ENCODE measurements at places on chromosomes 2 and 18.

DNA sequence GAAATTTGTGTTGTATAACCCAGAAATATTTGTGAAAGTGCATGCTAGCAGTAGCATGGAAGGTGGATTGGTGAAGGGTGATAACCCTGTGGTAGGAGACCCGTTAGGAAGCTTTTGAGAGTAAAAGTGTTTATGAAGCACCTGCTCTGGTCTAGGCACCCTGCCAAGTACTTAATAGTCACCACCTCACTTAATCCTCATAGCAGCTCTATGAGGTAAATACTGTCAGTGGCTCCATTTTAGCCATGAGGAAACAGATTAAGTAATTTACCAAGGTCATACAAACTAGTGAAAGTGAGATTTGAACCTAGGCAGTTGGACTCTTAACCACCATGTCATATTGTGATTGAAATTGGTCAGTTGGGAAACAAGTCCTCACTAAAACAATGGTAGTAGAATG, 66.8 kb downstream of the TET3 start:
- no peak for DNase-seq

DNA sequence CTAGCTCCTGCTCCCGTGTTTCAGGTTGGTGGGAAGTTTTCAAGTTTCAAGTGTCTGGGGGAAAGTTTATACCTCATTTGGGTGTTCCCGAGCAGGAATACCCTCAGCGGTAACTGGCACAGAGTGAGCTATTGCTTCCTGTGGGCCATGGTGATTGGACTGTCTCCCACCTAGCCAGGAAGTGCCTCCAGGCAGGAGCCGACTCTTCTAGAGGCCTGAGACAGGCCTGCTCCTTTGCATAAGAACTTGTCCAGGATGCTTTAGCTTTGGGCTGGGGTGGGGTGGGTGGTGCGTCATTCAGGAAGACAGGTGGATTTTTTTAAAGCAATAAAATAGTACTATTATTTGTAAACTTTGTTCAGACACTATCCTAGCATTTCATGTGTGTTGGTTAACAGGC, 23.5 kb upstream of the DNMT3A start:
- no peak for DNase-seq

GRCh38 chr18:2799369-2799768, 47.4 kb upstream of the EMILIN2 start:
- DNase-seq: no peak

GRCh38 chr2:69601179-69601612, 42.3 kb downstream of the AAK1 start:
- no peak for DNase-seq

GRCh38 chr2:161943011-161943410, 131.0 kb downstream of the DPP4 start:
- no peak for DNase-seq

GRCh38 chr2:112093216-112093615, 38.1 kb downstream of the TMEM87B start:
- DNase-seq: no peak

GRCh38 chr2:70767699-70768589, at the start of gene ADD2:
ADD2 (minus strand) TSS chr2:70768200; CDS start chr2:70706408, 61,792 bp downstream.
- no peak for DNase-seq

GRCh38 chr2:211516537-211516936, 960.1 kb downstream of the CPS1 start:
- no peak for DNase-seq

- DNase-seq: no peak
Observed at GRCh38 chr2:95667480-95667879, 75.7 kb downstream of the TRIM43 start.

- no peak for DNase-seq
Observed at GRCh38 chr18:45467945-45468344, 147.3 kb upstream of the SLC14A2 start.

- DNase-seq: no peak
Observed at GRCh38 chr2:67854103-67854743, 208.6 kb downstream of the C1D start.

- no peak for DNase-seq
Observed at GRCh38 chr18:31590570-31590969, 1.1 kb upstream of the TTR start.

DNA sequence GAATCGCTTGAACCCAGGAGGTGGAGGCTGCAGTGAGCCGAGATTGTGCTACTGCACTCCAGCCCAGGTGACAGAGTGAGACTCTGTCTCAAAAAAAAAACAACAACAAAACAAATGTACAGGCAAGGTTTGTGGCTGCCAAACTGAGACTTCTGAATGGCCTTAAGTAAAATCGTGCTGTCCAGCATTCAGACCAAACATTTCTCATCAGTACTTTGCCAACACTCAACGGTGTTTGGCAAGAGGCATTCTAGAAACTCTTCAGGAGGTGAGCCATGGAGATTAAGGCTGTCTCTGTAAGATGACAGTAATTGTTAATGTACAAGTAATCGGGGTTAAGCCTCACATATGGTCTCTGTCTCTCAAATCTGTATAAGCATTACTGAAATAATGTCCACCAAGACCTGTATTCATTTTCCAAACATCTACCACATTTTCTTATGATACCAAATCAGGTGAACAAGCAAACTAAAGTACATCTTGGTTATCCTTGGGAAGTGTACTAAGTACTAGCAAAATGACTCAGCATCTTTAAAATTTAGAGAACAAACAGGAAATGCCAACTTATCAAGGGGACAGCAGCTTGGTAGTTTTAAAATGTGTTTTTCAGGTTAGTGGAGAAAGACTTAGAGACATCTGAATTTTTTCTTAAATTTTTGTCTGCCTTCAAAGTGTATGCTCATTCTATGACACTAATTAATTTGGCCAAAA, 29.3 kb downstream of the SERPINE2 start:
- DNase-seq: no peak

DNA sequence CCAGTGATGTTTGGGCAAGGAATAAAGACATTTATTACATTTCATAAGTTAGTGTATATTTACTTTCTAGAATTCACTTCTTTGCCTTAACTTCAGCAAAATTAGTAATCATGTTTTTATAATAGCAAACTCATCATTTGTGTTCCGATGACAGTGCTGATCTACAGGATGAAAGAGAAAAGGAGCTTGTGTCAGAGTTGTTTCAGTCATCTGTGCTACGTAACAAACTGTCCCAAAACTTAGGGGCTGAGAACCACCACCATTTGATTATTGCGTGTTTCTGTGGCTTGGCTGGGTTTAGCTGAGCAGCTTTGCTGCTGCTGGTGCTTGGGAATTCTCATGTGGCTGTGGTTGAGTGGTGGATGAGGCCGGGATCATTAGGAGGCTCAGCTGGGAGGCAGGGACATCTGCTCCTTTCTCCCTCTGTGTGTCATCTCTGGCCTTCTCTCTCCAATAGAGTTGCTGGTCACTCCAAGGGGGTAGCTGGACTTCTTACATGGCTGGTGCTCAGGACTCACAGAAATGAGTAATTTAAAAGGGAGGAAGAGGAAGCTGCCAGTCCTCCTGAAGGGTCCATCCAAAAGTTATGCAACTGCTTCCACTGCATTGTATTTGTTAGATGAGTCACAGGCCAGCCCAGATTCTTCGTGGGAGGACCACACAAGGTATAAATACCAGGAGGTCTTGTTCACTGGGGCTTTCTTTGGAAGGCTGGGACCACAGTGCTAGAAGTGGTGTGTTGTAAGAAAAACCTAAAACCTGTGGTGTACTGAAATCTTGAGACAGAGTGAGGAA, 43.4 kb upstream of the HAAO start:
- peak; percentile 42 for DNase-seq
